NCI-H1417 treated with DMSO at 0.1 percent for 48 hours (cell line): ENCODE measurements at places on chromosomes 7 and 10.

GRCh38 chr10:17206210-17206709 is 4.8 kb upstream of the TRDMT1 start:
- no peak for DNase-seq

- DNase-seq: no peak
These were observed 79.3 kb upstream of the ACBD5 start for GRCh38 chr10:27319752-27320431.

- no peak for DNase-seq
These were observed 805.9 kb upstream of the AUTS2 start for GRCh38 chr7:68792351-68792750.

DNA sequence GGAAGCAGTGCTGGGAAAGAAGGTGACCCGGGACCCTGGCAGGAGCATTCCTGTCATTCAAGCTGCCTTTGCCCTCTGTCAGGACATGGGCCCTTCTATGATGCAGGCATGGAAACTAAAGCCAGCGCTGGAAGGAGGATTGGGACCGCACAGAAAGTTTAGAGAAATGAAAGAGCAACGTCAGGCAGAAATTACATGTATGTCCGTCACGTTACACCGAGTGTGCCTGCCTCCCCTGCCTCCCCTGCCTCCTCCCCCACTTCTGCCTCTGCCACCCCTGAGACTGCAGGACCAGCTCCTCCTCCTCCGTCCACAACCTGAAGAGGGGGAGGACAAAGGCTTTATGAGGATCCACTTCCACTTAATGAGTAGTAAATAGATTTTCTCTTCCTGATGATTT is 13.9 kb upstream of the PWWP2B start:
- DNase-seq: no peak

DNA sequence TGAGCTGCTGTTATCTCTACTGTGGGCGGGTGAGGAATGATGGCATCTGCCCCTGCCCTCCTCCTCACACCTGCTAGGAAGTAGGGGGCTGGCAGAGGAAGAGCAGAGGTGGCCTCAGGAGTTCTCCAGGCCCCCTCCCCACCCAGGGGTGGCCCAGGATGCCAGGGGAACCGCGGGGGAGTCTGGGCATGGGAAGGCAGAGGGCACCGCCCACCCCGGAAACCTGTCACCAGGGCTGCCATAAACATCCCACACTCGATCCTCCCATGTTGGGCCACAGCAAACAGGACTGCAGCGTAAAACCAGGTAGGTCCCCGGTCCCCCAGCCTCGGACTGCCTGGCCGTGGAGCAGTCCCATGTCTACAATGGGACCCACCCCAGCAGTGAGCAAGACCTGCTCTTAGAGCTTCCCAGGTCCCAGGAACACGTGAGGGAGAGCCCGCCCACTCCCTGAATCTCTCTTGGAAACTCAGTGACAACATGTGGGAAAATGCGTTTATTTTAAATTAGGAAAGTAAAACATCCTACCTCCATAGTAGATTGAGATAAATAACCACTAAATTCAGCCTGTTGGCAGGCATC is 23.4 kb downstream of the EBF3 start:
- no peak for DNase-seq

DNA sequence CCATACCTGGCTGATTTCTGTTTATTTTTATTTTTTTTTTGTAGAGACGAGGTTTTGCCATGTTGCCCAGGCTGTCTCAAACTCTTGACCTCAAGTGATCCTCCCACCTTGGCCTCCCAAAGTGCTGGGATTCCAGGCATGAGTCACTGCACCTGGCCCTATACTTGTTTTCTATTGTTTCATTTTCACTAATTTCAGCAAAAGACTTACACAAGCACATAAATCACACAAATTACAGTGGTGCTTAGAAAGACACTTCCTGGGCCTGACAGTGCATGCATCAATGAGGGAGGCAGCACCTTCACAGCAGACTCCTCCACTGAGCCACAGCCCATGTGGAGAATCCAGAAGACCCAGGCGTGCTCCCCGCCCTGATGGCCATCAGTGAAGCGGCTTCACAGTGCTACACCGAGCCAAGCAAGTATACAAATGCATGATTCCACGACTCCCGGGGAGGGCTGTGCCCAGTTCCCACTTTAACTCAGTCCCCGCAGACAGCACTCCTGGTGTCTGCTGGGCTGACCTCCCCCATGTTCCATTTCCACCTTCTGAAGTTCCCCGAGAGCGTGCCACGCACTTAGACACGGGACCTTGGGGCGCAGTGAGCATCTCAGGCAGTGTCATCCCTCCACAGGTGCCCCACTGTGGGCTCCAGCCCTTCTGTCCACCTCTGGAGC is 20.6 kb downstream of the PITRM1 start:
- DNase-seq: no peak

DNA sequence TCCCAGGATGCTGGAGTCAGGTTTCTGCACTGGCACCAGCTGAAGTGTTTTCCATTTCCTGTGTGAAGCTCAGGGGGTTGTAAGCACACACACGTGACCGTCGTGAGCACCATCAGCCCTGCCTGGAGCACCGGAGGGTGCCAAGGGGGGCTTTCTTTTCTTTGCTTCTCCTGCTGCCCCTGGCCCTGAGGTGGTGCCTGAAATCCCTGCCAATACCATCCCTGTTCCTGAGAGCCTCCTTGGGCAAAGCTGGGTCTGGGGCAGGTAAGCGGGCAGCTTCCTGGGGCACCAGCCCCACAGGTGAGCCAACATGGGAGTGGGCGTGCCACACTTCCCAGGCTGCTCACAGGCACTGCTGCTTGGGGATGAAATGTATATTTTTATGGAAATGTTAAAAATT is 593.6 kb downstream of the DNAJB6 start:
- DNase-seq: no peak

GRCh38 chr7:25759286-25759685 is 392.7 kb upstream of the NFE2L3 start:
- DNase-seq: peak; percentile 68

GRCh38 chr10:124728830-124729661 is 15.1 kb downstream of the FAM53B start:
- DNase-seq: no peak

- no peak for DNase-seq
These were observed 423.5 kb downstream of the ANKRD7 start for GRCh38 chr7:118648002-118648401.

GRCh38 chr7:27374958-27375841 is 132.6 kb downstream of the EVX1 start:
- no peak for DNase-seq

- no peak for DNase-seq
These were observed 19.2 kb upstream of the FLNC start for GRCh38 chr7:128810997-128811396.
